ENCODE measurements at places on chromosomes 5 and 9. TPM values are rescaled to one million over a fixed set of nuclear protein-coding genes. Genes with fewer than 3 reads are reported as not detected.

ROR2 gene
- 0.07 TPM for total RNA-seq

SLC22A4 gene
- 2.9 TPM for total RNA-seq

CMYA5 gene
- total RNA-seq = 0.32 TPM

IL5 gene
- total RNA-seq = 2.1 TPM

CCNJL gene
- not detected for total RNA-seq

Measured in activated T-cell treated with anti-CD3 and anti-CD28 coated beads, Interleukin-2, amount 50 U/mL, for 72 hours (primary cell).